Activated T-helper 17 cell treated with anti-CD3 and anti-CD28 coated beads, Interleukin-2, amount 50 U/mL, for 72 hours (primary cell): ENCODE measurements at places on chromosomes 5 and 9. TPM values are rescaled to one million over a fixed set of nuclear protein-coding genes. Genes with fewer than 3 reads are reported as not detected.
A peak's percentile ranks its signal among the peaks of the same experiment; 100 is the strongest.

The TMEM252 gene
- total RNA-seq: not detected

The ECSCR gene
- 4.1 TPM for total RNA-seq

The CDKN2B-AS1 gene
- 0.93 TPM for total RNA-seq

The PCDHB6 gene
- not detected for total RNA-seq

The RFESD gene
- 4.2 TPM for total RNA-seq

The DDX4 gene
- 0.26 TPM for total RNA-seq

The LCN9 gene
- total RNA-seq: not detected

The SPATA31E1 gene
- not detected for total RNA-seq

The MPDZ gene
- not detected for total RNA-seq

The MZB1 gene
- 39.9 TPM for total RNA-seq

The PCDHAC2 gene
- total RNA-seq: not detected

The PDZD2 gene
- total RNA-seq: 0.53 TPM

GRCh38 chr5:62183727-62184126 lies 122.3 kb upstream of the KIF2A start:
- ATAC-seq: peak; percentile 60

GRCh38 chr9:114900942-114901802 lies 29.2 kb downstream of the TNFSF8 start:
- peak; percentile 48 for ATAC-seq

GRCh38 chr9:111106202-111106601 lies 67.9 kb upstream of the LPAR1 start:
- ATAC-seq: no peak

DNA sequence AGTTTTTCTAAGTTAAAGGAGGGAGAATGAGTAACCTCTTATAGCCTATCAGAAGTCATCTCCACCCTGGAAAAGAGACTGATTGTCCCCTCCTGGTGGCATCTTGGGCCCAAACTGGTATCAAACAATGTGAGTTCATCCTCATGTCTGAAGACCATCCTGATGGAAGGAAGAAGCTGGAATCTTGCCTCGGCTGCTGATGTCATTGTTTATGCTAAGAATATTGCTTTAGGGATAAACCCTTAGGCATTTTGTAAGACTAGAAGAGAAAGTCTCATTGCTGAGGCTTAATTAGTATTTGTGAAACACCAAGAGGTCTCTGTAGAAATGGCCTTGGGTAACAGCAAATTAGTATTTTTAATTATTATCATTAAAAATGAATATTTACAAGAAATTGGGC lies 65.7 kb upstream of the KCNN2 start:
- no peak for ATAC-seq

- no peak for ATAC-seq
Measured at GRCh38 chr5:68245319-68245718, 29.8 kb downstream of the PIK3R1 start.

DNA sequence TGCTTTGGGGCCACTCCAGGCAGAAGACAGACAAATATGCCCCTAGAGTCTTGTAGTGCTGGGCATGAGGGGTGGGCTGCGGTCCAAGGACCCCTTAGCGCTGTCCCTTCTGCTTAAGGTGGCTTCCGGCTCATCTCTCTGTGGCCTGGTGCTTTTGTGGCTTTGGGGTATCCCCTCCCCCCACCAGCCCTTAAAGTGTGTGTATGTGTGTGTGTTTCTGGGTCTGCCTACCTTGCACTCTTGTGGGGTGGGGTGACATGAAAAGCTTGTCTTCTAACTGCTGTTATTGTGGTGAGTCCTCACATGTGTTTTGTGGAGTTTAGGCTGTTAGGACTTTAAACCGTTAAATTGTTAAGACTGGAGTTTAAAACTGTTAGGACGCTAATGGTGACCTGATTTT lies 23.6 kb downstream of the MARCHF6 start:
- ATAC-seq: no peak

GRCh38 chr5:81519217-81519905 lies 125.4 kb upstream of the ACOT12 start:
- no peak for ATAC-seq

GRCh38 chr5:178627259-178627598 lies 379 bp upstream of the CLK4 start:
- ATAC-seq: no peak

DNA sequence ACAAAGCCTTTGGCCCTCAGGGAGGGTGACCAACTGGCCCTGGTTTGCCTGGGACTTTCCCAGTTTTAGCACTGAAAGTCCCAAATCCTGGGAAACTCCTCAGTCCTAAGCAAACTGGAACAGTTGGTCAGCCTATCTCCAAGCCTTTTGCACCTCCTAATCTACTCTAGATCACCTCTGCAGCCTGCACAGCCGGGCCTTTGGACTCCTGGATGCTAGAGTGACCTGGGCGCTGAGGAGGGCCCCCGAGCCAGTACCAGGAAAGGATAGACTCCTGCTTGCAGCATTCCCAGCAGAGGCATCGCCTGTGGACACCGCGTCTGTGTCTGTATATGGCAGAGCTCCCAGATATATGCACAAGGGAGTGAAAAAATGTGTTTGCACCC lies 15.1 kb downstream of the IRF1 start:
- ATAC-seq: no peak

- ATAC-seq: no peak
Measured at GRCh38 chr5:89275066-89275855, 392.3 kb upstream of the MEF2C start.

- no peak for ATAC-seq
Measured at GRCh38 chr5:118249386-118249785, 739.0 kb downstream of the DTWD2 start.

- no peak for ATAC-seq
Measured at GRCh38 chr9:138098908-138099791, 221.6 kb downstream of the CACNA1B start.

DNA sequence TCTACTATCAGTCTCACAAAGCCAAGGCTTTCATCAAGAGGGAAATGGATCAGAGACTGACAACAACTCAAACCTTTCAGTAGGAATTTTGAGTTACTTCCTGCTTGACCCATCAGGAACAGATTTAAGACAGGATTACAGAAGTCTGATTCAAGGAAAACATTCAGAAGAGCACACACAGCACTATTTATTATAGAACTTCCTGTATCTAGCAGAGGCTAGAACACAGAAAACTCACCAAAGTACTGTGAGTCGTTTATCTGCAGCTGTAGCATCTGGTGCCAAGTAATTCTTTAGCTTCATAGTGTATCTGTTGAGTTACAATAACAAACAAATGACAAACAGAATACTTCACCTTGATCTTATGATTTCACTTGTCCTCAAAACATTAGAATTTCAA lies 13.8 kb downstream of the LEAP2 start:
- no peak for ATAC-seq

- ATAC-seq: no peak
Measured at GRCh38 chr5:111169269-111169668, 54.9 kb upstream of the CAMK4 start.

DNA sequence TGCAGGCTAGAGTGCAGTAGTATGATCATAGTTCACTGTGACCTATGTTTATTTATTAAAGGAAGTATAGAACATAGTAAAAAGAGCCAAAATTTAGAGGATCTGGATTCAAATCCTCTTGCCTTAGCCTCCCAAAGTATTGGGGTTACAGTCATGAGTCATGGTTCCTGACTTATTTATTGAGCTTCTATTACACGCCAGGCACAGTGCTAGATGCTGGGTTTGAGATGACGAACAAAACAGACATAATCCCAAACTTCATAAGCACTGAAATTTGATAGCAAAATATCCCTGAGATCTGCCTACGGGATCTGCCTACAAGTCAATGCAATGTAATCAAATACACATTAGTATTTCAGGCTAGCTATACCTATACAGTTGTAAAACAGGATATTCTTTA lies 2.5 kb downstream of the KIAA0825 start:
- ATAC-seq: no peak

DNA sequence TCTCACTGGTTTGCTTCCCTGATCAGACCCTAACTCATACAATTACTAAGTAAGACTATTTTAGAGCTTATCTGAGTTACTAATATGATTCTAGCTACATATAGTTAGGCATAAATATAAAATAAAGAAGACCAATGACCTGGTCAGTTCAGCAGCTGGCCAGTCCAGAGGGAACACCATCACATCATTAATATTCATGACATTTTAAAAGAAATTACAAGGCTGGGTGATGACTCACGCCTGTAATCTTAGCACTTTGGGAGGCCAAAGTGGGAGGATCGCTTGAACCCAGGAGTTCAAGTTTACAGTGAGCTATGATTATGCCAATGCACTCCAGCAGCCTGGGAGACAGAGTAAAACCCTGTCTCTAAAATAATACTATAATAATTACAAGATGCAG lies 37.0 kb upstream of the CDC42SE2 start:
- ATAC-seq: no peak

DNA sequence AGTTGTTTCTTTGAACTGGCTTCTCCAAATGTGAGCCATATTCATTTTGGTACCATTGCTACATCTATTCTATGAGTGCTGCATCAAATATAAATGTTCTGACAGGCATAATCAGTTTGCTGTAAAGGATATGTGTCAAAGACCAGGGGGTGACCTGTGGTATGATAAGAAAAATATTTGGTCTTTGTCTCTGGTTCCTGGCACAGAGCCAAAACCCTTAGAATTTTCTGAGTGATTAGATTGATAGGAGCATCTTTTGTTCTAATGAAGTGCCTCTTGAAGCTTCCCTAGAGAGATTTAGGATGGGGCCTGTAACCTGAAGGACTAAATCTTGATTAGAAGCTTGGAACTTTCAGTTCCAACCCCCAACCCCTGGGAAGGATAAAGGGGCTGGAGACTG lies 256.3 kb downstream of the NNT start:
- ATAC-seq: no peak

DNA sequence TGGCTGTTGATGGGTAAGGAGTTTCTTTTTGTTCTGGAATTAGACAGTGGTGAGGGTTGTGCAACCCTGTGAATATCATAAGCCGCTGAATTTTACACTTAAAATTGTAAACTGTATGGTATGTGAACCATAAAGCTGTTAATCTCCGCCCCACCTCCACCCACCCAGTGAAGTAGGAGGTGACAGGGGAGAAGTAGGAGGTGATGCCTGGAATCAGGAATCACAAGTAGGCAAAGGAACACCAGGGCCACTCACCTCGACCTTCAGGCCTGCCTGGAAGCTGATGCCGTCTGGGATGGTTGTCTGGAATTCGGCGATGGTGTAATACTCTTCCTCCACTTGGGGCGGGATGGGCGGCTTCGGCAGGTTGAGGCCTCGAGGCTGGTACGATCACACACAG lies 62.3 kb upstream of the UBTD2 start:
- ATAC-seq: no peak

DNA sequence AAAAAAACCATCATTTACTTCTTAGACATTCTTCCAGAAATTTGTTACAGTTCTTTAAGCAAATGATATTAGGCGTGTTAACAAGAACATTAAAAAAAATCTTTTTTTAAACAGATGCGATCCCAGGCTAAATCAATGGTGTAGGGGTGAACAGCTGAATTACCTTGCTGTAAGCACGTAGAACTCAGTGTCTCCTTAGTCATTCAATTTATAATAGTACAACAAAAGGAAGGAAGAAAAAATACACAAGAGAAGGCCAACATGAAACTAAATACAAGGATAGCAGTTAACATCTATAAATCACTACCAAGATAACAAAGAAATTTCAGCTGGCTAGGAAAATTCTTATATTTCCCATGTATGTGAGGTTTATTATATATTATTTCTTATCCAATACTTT lies 35.4 kb downstream of the AGXT2 start:
- ATAC-seq: no peak

- ATAC-seq: no peak
Measured at GRCh38 chr5:108516785-108517184, 134.9 kb upstream of the FBXL17 start.

DNA sequence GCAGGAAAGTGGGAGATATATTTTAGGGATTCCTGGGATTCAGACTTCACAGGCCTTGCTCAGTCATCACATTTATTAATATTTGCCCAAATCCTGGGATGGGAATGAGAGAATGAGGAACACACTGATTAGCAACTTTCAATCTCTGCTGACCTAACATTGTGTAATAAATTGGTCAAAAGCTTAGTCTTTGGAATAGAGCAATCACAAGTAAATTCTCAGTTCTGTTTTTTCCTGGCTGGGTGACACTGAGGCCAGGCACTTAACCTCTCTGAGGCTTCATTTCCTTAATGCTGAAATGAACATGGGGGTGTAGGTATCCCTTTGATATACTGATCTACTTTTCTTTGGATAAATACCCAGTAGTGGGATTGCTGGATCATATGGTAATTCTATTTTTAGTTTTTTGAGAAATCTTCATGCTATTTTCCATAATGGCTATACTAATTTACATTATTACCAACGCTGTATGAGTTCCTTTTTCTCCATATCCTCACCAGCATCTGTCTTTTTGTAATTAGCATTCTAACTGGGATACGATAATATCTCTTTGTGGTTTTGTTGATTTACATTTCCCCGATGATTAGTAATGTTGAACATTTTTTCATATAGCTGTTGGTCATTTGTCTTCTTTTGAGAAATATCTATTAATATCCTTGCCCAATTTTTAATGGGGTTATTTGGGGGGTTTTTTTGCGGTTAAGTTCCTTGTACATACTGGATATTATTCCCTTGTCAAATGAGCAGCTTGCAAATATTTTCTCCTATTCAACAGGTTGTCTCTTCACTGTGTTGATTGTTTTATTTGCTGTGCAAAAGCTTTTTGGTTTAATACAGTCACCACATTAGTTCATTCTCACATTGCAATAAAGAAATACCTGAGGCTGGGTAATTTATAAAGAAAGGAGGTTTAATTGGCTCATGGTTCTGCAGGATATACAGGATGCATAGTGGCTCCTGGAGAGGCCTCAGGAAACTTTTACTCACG lies 36.8 kb upstream of the NIPBL start:
- ATAC-seq: no peak

- peak; percentile 59 for ATAC-seq
Measured at GRCh38 chr9:111728617-111729366, 65.9 kb downstream of the SHOC1 start.

DNA sequence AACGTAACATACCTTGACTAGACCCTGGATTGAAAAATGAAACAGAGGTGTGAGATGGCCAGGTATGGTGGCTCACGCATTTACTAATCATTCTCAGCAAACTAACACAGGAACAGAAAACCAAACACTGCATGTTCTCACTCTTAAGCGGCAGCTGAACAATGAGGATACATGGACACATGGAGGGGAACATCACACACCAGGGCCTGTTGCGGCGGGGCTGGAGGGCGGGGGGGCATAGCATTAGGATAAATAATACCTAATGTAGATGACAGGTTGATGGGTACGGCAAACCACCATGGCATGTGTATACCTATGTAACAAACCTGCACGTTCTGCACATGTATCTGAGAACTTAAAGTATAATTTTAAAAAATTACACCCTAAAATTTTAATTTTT lies 15.9 kb downstream of the RAPGEF6 start:
- ATAC-seq: no peak

GRCh38 chr5:150627731-150628545 lies 12.5 kb upstream of the SYNPO start:
- ATAC-seq: no peak
